GM10248 (cell line): ENCODE measurements at places on chromosomes 12 and 14.
A peak's percentile ranks its signal among the peaks of the same experiment; 100 is the strongest.

DNA sequence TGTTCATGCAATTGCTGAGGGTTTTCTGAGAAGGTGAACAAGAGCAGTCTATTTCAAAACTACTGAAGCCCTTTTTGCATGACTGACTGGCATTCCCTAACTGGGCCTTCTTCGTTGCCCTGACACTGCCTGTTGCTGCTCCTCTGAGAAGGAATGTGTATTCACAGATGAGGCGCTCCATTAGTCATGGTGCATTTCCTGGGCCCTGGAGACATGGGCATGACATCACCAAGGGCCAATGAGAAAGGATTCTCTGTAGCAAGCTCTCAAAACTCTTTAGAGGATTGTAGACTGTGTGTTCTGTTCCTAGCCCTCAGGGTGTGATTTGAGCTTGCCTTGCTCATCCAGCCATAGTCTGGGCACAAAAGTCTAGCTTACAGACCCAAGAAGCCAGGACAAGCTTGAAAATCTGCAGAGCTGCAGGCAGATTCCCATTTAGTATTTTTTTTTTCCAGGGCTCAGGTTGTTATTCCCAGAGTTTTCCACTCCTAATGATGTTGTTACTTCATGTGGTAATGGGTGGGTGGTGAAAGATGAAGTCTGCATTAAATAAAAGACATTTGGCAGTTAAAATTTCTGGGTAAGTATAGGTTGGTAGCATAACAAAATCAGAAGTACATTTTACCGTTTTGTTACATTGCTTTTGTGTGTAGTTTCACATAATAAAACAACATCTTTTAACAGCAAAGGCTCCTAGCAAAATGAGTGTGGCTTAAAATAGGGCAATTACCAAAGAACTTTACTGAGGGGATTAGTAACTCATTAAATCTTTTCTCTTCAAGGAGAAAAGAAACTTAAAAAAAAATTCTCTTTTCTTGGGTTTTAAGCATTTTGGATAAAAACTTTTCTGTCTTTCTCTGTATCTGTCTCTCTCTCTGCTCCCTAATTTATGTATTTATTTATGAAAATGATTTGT, 318.4 kb downstream of the RAD51B start:
- DNase-seq = no peak

DNA sequence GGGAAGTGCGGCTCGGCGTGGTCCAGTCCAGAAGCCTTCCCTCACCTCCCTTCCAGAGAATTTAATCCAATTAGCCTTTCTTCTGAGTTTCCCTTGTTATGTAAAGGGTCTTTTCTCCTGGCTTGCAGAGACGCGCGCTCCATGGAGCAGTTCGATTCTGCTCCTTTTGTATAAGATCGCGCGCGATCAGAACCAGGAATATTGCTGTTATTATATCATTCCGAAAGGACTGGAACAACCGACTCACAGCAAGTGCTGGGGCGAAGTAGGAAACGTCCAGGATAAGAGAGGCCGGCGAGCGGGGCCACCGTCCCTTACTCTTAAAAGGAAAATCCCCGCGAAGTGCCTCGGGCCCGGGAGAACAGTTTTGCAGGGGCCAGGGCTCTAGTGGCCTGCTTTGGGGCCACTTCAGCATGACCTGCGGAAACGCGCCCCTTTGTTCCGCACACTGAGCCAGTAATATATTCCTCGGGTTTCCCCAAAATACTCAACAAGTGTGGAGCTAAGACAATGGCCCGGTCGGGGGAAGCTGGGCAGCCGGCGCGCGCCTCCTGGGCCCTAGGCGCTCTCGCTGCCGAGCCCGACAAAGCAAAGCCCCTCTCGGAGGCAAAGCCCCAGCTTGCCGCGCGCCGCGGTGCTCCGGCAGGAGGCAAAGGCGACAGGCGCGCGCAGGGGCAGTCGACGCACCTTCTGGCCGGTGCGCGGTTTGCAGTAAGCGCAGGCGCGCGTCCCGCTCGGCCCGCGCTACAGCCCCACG, 2.9 kb downstream of the RFX4 start:
- no peak for DNase-seq

DNA sequence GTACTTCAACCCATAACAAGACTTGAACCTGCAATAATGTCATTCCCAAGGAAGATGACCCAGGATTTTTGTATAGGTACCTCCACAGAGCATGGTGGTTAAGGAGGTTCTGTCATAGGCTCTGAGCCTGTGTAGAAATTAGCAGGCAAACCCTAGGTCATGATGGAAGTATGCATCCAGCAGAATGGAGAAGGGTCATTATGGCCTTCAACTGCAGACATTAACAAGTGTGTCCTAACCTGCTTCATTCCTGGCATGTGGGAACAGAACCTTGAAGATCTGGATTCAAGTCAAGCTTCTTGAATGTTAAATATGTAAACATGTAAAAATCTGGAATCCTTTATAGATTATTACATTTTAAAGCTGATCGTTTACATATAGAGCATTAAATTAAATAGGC, 116.2 kb upstream of the SLC38A4 start:
- no peak for DNase-seq

GRCh38 chr12:113103756-113104450, 31.7 kb downstream of the RASAL1 start:
- DNase-seq = no peak

GRCh38 chr12:67942724-67943123, 46.5 kb upstream of the IFNG-AS1 start:
- no peak for DNase-seq

DNA sequence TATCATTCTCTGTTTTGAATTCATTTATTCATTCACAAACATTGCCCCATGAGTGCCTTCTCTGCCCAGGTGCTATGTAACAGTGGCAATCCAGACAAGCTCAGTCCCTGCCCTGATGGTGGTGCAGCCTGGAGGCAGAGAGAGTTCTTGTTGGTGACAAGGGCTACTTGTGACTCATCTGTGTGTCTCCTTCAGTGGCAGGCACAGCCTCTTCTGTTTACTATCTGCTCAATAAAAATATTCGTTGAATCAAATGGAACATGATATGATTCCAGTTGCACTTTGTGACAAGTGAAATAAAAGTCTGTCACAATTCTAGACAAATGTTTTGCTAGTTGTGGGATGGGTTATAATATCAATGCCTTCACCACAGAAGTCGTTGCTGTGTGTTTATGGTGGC, 20.6 kb upstream of the CPM start:
- no peak for DNase-seq

GRCh38 chr12:55965941-55966407, at the start of gene PMEL:
Gene PMEL, minus strand, starts transcription at chr12:55966042. Its CDS starts 31 bp downstream, at chr12:55966011.
- DNase-seq = no peak

GRCh38 chr12:113924341-113924740, 41.8 kb downstream of the RBM19 start:
- DNase-seq = no peak

GRCh38 chr14:91021991-91022621, 38.3 kb downstream of the RPS6KA5 start:
- DNase-seq = no peak

DNA sequence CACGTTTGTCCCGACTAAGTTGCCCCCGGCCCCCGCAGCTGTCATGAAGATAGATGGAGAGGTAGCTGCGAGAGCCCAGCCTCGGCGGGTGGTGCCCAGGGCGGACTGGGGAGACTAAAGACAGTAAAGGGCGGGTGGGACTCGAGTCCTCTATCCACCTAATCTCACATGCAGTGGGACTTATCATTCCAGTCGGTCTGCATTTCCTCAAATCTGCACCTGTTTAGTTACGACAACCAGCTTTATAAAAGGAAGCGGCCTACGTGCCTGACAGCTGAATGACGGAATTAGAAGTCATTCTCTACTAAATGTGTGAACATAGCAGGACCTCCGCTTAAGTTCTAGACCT, 109.8 kb upstream of the EGLN3 start:
- DNase-seq = no peak

- DNase-seq = no peak
Measured at GRCh38 chr12:19369691-19370148, 69.6 kb upstream of the AEBP2 start.

- DNase-seq = no peak
Measured at GRCh38 chr12:79414252-79414651, 276.5 kb downstream of the PAWR start.

- no peak for DNase-seq
Measured at GRCh38 chr12:120199595-120200306, 1.2 kb downstream of the RPLP0 start.

DNA sequence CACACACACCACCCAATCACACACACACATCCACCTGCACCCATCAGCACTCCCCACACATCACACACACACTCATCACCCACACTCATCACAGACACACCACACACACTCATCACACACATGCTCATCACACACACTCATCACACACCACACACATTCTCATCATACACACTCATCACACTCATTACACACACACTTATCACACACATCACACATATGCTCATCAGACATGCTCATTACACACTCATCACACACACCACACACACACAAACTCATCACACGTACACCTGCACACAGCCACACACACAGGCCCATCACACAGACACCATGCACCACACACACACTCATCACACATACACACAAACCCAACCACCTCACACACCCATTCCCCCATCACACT, 107.5 kb upstream of the C14orf180 start:
- no peak for DNase-seq

GRCh38 chr12:1050059-1050707, 59.2 kb downstream of the ERC1 start:
- no peak for DNase-seq

DNA sequence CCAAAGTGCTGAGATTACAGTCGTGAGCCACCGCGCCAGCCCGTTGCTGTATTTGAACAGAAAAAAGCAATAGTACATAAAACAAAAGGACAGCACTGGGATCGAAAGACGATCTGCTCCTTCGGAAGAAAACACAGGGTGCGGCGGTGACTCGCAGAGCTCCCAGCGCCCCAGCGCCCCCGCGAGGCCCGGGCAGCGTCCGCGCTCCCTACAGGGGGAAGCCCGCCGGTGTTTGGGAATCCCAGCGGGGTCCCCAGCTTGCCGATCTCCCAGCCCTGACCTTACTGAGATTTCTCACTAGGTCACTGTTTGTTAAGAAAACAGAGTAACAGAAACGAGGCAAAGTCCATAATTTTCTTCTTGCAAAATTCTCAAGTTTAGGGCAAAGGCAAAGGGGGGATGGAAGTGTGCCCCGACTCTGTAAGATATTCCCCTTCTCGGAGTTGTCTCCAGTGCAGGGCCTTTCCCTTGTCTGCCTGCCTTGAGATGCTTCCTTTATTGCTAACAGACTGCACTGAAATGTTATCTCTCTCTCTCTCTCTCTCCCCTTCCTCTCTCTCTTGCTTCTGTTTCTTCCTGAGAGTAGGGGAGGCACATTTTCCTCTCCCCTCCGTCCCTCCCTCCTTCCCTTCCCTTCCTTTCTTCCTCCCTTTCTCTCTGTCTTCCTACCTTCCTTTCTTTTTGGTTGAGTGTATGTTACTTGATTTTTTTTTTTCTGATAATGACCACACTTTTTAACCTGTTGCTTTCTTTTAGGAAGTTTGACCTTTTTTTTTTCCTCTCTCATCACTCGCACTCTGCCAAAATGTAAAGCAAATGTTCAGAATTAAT, 91.9 kb downstream of the TMEM30B start:
- DNase-seq = peak; percentile 69

- peak; percentile 26 for DNase-seq
Measured at GRCh38 chr12:82650627-82651337, 35.9 kb upstream of the TMTC2 start.

DNA sequence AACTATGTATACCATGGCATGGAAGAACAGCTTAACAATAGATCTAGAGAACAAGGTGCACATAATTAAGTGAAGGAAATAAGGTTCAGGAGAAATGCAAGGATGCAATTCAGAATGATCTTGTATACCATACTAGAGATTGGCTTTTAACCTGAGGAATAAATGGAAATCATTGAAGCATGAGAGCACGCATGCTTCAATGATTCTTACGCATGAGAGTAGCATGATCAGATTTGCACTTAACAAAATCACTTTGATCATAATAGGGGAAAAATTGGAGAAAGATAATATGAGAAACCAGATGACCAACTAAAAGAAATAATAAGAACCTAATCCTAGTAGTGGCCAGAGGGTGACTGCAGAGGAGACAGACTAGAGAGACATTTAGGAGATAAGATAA, 133.3 kb upstream of the FSCB start:
- DNase-seq = no peak

DNA sequence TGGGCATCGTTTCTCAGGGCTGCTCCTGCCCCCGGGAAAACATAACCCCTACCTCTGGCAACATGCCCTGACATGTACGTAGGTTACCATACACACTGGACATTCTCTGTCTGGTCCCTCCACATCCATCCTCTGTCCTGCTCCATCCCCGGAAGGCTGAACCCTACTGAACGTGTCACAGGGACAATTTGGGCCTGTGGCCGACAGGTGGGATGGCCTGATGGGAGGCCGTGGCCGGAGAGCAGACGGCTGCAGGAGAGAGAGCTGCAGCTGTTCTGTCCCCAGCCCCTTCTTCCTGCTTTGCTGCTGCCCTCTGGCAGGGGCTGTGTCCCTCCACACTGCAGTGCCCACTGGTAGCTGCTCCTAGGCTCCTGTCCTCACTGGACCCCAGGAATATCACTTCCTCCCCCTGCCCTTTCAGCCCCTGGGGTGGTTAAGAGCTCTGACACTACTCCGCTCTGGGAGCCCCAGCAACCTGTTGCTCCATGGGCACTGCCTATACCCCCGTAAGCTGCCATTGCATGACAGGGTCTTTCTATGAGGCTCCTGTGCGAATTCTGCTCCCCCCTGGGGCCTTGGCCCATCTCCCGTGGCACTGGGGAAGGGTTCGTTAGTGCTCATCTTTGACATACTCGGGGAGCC, 125.6 kb downstream of the RBM19 start:
- DNase-seq = no peak

GRCh38 chr14:58398495-58398894, 2.8 kb downstream of the TOMM20L start:
- DNase-seq = no peak

DNA sequence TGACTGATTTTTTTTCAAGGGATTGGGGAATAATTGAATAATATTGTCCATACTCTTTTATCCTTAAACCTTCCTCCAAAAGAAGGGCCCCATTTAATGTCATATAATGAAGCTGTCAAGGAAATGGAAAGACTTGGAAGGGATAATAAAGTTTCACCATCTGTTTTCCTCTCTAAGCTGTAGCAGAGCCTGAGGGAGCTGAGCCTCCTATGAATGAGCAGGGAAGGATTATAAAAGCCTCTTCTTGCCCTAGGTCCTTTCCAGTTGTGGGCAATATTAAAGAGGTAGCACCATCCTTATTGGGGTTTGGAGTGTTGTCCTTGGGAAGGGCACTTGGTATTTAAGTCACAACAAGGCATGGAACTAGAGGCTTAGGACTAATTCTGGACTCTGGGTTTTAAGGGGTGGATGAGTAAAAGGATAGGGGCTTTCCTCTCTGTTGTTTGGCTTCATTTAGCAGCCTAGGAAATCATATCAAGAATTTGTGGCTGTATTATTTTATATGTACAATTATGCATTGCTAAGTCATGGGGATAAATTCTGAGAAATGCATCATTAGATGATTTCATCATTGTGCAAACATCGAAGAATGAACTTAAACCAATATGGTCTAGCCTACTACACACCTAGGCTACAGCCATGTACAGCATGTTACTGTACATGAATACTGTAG, 408.5 kb upstream of the DCN start:
- DNase-seq = no peak

- peak; percentile 32 for DNase-seq
Measured at GRCh38 chr12:8078398-8078797, 3.7 kb upstream of the NECAP1 start.
